ENCODE measurements at places on chromosomes 12 and 14.

DNA sequence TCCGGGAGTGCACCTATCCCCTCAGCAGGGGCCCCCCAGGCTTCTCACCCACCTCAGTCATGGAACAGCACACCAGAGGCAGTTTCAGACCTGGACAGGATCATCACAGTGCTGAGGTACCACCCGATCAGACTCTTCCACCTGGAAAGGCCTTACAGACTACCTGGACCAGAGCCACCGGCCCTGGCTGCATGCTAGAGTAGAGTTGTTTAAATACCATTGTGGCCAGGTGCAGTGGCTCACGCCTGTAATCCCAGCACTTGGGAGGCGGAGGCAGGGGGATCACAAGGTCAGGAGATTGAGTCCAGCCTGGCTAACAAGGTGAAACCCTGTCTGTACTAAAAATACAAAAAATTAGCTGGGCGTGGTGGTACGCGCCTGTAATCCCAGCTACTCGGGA lies 61.5 kb downstream of the TSPAN11 start:
- no peak for DNase-seq

DNA sequence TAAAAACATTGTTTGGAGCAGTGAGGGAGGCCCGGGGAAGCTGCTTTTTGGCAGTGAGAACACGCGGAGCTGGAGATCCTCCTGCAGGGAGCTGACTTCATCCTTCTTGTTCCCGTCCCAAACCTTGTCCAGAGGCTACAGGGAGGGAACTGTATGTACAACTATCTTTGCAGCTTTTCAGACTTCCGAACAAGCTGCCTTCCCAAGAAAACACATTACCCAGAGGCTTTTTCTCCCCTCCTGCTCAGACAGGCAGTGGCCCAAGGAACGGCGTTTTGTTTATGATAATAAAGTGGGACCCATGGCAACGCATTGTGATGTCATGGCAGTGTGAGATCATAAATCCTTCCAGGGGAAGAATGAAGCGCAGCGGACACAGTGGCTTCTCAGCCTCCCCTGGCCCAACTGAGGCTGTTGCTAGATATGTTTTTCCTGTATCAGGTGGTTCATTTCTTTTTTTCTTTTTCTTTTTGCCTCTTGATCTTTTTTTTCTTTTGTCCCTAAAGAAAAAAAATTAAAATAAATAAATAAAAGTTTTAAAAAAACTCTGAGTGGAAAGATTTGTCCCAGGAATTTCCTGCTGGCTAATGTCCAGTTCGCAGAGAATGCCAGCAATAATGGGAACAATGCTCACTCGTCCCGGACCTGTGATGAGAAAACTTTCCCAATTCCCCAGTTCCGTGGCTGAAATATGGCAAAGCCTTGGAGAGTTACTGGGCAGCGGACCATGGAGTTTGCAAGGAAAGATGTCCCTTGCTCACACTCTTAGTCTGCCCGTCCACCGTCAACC lies 103.4 kb upstream of the MAP1LC3B2 start:
- peak; percentile 58 for DNase-seq

DNA sequence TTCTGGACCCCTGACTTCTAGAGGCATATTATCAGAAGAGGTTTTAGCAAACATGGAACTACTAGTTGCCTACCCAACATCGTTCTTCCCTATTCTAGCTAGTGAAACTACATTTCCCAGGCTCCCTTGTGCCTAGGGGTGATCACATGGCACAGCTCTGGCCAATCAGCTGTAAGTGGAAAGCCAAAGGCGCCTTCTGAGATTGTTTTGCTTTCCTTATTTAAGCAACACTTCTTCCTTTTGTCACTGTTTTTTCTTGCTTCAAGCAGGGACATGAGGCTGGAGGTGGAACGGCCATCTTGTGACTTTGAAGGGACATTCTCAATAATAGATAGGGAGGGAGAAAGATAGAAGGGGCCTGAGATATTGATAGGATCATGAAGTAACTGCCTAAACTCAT lies 136.7 kb downstream of the ZNF664 start:
- no peak for DNase-seq

DNA sequence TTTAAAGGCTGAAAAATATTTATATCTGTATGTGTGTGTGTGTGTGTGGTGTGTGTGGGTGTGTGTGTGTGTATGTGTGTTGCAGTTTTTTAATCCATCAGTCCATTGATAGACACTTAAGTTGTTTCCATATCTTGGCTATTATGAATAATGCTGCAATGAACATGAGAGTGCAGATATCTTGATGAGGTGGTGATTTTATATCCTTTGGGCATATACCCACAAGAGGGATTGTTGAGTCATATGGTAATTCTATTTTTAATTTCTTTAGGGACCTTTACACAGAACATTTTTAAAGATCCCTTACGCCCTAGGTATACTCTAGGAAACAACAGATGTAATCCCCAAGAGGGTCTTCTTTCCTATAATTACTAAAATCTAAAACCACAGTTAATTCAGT lies 154.5 kb upstream of the CLEC14A start:
- no peak for DNase-seq

- DNase-seq = no peak
Measured at GRCh38 chr12:1688086-1688710, 2.7 kb upstream of the ADIPOR2 start.

GRCh38 chr14:94018308-94018707 lies 7.8 kb upstream of the OTUB2 start:
- no peak for DNase-seq

GRCh38 chr14:30656190-30656632 lies 34.1 kb downstream of the SCFD1 start:
- DNase-seq = peak; percentile 17

DNA sequence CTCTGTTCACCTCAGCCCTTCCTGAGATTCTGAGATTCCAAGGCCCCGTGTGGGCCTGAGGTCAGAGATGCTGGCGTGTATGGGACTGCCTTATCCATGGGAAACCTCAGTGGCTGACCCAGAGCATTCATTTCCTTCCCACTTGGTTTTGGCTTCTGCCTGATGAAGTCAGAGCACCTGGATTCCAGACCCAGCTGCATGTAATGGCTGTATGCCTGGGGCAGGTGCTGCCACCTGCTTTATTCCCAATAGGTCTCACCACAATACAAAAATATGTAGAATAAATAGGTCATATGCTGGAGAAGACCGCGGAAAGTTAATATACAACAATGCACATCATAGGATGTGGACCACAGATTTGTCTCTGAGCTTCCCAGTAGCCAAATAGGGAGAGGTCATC lies 25.6 kb downstream of the FIGNL2 start:
- no peak for DNase-seq

GRCh38 chr14:104883681-104884361 lies 18.8 kb downstream of the CEP170B start:
- DNase-seq = no peak

GRCh38 chr14:92960706-92961566 lies 38.0 kb downstream of the CHGA start:
- DNase-seq = no peak

DNA sequence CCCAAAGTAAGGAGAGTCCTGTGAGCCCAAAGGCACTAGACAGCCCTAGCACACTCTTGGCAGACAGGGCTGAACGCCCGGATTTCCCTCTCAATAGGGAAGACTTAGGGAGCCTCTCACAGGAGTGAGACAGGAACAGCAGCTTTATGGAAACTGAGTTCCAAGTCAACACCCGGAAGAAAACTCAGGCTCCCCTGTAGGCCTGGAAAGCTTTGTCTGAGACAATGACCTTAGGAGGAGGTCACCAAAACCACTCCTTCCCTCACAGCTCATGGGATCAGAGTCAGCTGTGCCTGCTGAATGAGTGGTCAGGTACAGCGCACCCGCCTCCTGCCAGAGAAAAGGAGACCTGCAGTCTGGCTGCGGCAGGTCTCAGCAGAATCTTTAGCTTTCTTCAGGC lies 229.5 kb downstream of the CACNA1C start:
- DNase-seq = no peak

GRCh38 chr12:6278439-6279255 lies 31.8 kb upstream of the PLEKHG6 start:
- peak; percentile 78 for DNase-seq

- no peak for DNase-seq
Measured at GRCh38 chr14:55780156-55780946, 200.3 kb downstream of the KTN1 start.

- no peak for DNase-seq
Measured at GRCh38 chr12:123506059-123506842, 27.3 kb downstream of the RILPL1 start.

GRCh38 chr14:58133739-58134138 lies 18.3 kb downstream of the ARMH4 start:
- DNase-seq = no peak

DNA sequence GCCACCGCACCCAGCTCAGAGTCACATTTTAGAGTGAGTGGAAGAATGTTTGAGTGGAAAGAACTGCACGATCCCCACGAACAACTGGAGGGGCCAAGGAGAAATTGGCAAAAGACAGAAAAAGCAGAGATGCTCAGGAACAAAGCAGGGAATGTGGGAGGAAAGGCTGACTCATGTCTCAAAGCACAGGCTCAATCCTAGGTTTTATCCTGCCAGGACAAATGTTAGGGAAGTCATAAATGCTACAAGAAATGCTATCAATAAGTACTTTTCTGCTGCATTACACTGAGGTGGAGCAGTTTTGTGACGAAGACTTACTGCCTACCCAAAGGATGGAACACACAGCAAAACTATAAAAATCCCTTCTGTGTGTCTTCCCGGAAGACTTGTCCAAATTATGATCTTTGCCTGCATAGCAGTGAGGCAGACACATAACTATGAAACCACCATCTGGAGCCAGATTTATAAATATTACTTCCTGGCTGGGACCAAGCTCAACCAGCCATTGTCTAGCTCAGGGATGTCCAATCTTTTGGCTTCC lies 26.7 kb downstream of the NIN start:
- no peak for DNase-seq

- no peak for DNase-seq
Measured at GRCh38 chr12:13627536-13627935, 353.9 kb downstream of the GRIN2B start.

Data from neuronal stem cell (in vitro differentiated cells).